ENCODE measurements at places on chromosomes 13 and 19.
A peak's percentile ranks its signal among the peaks of the same experiment; 100 is the strongest.

GRCh38 chr13:71605744-71606143, 261.3 kb downstream of the DACH1 start:
- no peak for DNase-seq

DNA sequence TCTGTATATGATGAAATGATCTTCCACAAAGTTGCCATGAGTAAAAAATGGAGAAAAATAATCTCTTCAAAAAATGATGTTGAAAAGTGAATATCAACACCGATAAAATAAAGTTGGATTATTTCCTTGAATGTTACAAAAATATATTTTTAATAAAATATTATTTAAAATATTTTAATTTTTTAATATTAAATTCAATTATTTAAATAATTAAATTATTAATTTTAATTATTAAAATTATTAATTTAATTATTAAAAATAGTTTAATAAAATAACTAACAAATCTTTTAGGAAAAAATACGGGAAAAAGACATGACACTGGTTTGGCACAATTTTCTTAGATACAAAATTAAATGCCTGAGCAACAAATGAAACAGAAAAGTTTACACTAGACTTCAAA, 21.3 kb downstream of the ZNF626 start:
- DNase-seq: no peak

GRCh38 chr19:45782820-45783785, 813 bp upstream of the DMPK start:
- peak; percentile 83 for DNase-seq

- no peak for DNase-seq
Observed at GRCh38 chr13:106610486-106610885, 42.5 kb upstream of the ARGLU1 start.

DNA sequence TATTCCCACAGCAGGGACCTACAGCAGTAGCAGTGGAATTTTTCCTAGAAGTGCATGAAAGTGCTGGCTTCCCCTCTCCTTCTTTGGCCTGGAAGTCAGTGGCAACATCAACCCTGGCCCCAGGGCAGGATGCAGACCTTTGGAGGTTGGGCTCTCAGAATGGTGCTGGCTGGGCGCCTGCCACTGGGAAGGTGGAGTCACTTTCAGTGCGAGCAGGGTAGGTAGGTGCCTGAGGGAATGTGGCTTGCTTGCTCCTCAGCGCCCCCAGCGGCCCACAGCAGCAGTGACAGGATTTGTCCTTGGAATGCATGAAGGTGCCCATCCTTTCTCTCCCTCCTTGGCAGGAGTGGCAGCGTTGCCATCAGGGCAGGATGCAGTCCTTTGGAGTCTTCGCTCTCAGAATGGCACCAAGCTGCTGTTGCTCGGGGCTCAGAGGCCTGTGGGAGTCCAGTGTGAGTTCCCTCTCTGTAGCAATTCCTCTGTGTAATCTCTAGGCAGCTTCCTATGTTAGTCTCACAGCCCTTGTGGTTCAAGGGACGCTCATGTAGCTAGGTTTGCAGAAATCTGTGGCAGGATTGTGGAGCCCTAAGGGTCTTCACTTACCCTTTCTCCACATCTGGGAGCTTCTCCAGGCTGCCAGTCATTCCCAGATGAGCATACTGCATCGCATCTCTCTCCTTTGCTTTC, 354.4 kb upstream of the DACH1 start:
- peak; percentile 1 for DNase-seq

DNA sequence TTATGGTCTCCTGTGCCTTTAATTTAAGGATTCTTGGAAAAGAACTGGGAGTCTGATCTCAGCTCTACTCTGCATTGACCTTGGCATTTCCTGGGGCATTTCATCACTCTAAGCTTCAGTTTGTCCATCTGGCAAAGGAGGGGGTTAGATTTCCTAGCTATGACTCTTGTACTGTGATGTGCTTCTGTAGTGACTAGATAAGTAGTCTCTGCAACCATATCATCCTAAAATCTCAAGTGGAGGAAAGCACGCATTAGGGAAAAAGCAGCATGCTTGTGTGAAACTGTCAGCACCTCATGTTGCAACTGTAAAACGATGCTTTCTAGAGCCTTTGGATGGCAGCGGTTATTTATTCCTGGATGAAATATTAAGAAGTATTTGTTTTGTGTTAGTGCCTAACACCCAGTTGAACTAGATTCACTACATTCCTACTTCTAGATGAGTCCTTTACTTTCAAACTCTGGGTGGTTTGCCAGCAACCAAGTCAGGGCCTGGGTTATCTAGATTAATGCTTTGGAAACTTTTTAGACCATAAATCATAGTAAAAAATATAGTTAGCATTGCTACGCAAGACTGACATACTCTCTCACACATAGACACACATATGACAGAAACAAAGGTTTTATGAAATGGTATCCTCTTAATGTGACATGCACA, 6.8 kb downstream of the WDFY2 start:
- DNase-seq: peak; percentile 55

DNA sequence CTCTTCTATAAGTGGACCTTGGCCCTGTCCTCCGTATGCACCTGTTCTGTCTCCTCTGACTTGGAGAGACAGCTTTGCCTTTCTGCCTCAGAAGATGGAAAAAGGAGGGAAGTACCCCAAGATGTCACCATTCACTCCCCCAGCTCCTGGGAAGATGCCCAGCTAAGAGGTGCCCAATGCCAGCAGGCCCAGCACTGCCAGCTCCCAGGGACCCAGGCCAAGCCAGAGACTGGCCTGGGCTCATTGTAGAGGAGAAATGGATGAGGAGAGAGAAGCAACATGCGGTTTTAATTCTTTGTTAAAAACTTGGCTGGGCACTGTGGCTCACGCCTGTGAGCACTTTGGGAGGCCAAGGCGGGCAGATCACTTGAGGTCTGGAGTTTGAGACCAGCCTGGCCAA, 111.5 kb upstream of the ZNF507 start:
- DNase-seq: no peak

- no peak for DNase-seq
Observed at GRCh38 chr13:111380431-111380830, 60.0 kb downstream of the TEX29 start.

GRCh38 chr19:53192771-53193534, at the start of gene ZNF665:
ZNF665 (minus strand) TSS chr19:53193358; CDS start chr19:53182898, 10,460 bp downstream.
- peak; percentile 40 for DNase-seq

DNA sequence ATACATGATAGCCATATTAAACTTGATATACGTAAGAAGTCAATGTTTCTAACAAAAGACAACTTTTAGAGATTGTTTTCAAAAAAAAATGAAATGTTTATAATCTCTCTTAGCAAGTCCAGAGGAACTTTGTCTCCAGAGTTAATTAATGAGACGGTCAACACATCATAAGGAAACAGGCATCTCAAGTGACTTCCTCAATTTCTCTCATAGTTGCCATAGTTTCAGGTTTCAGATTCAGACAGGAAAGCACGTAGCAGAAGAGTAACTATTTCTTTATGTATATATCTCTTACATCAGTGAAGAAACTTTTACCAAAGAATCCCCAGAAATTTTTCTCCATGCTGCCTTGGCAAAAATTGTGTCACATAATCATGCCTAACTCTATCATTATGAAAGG, 159.6 kb upstream of the ATXN8OS start:
- no peak for DNase-seq

DNA sequence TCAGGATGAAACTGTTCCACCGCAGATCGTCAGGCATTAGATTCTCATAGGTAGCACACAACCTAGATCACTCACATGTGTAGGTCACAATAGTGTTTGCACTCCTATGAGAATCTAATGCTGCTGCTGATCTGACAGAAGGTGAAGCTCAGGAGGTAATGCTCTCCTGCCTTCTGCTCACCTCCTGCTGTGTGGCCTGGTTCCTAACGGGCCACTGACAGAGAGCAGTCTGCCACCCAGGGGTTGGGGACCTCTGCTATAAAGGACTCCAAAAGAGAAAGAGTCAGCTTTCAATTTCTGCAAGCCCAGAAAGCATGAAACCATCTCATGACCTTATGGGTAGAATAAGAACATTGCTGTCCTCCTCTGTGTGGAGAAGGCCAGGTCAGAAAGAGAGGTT, 43.5 kb upstream of the PCCA start:
- DNase-seq: no peak

GRCh38 chr19:18845961-18846360, 14.2 kb downstream of the UPF1 start:
- no peak for DNase-seq

- no peak for DNase-seq
Observed at GRCh38 chr19:54100561-54100960, at the start of gene OSCAR. OSCAR (minus strand) TSS chr19:54100803; CDS start chr19:54100792, 11 bp downstream.

GRCh38 chr19:42397263-42398166, 7.4 kb upstream of the CNFN start:
- DNase-seq: no peak

- DNase-seq: no peak
Observed at GRCh38 chr19:42697884-42698283, 42.4 kb downstream of the PSG3 start.

DNA sequence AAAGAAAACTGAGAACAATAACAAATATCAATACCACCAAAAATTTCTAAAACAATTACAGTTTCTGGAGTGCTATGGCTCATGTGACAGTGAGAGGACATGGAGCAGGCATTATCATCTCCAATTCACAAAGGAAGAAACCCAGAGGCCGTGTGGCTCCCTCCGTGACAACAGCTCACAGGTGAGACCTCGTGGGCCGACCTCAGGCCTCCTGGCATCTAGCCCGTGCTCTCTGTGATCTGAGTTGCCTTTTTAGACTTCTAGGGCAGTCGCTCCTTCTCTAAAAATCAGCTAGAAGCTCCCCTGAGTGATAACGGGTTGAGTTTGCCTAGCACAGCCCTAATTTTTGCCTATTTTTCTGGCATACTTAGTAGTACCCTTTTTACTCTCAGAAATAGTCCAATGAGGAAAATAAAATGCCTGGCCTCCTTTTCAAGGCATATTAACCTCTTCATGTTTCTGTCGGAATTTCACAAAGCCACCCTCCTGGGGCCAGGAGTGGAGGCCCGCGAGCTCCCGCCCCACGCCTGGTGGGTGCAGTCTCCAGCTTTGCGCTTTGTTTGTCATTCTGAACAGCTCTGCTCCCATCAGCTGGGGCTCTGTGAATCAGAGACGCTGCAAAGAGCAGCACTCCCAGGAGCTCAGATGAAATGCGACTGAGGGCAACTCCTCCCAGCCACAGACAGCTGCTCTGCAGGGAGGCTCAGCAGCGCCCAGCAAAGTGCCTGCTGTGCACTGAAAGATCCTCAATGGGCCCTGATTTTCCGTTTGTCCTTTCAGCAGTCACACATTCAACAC, 292.5 kb downstream of the UQCRFS1 start:
- DNase-seq: no peak

DNA sequence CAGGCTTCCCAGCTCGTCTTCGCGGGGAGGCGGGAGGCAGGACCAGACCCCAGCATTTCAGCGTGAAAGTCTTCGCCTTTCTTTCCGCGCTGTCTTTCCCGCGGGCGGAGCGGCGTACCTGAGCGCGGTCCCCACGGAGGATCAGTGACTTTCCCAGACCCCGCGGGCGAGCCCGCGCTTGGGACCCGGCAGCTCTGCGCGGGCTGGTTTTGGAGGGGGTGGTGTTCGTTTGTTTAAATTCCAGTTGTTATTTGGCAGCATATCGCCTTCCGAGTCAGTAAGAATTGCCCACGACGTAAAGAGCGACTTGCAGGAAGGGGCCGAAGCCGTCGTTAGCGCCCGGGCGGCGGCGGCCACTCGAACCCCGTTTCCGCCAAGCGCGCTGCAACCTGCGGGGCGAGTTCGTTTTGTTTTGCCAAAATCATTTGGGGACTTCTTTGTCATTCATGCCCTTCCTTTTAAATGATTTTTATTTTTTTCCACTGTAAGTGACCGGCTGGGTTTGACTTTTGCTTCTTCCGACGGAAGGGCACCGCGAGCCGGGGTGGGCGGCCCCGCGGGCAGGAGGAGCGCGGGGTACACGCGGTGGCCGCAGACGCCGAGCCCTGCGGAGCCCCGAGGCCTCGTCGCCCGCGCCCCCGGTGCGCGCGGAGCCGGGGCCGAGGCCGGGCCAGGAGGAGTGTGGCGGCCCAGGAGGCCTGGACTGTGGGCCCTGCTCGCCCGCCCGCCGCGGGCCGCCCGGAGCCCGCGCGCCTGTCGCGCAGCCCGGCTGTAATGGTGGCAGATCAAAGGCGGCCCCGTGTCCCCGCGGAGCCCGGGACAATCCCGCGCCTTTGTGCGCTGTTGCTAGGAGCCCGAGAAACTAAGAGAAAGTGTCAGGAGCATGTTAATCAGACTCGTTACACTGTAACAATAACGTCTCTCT, 75.9 kb downstream of the ZIC5 start:
- no peak for DNase-seq

DNA sequence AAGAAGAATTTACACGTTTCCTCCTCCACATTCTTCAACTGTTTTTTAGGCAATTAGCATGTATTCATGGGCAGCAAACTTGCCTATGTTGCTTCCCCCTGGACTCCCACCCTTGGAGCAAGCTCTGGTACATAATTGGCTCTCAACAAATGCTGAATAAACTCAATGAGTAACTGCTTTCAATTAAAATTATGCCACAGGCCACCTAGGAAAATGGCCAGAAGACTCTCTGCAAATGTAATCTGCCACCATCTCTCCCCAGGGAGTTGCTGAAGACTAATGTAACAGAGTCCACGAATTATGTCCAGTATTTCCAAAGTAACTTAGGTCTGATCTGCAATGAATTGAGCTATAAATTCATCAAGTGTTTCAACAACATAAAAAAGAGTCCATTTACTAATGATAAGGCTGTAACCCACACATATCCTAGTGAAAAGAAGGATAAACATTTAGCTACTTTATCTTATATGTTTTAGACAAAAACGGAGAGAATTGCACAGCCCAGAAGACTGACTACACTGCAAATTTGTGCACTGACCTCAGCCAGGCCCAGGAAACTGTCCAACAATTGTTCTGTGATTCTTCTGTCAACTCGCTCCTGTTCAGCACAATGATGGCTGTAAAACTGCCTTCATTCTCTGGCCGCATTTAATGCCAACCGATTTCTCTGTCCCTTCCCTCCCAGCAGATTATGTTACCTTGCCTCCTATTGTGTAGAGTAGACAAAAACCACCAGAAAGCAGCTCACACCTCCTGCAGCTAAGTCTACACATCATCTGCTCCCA, 808.6 kb upstream of the ARGLU1 start:
- DNase-seq: no peak

- DNase-seq: no peak
Observed at GRCh38 chr13:71316792-71317363, 550.1 kb downstream of the DACH1 start.
